ENCODE measurements at places on chromosomes 11 and 22.

- no peak for DNase-seq
These were observed 2.4 kb upstream of the SIDT2 start for GRCh38 chr11:117176186-117176585.

- peak; percentile 59 for DNase-seq
These were observed 16.4 kb upstream of the MRGPRX2 start for GRCh38 chr11:19076744-19077589.

DNA sequence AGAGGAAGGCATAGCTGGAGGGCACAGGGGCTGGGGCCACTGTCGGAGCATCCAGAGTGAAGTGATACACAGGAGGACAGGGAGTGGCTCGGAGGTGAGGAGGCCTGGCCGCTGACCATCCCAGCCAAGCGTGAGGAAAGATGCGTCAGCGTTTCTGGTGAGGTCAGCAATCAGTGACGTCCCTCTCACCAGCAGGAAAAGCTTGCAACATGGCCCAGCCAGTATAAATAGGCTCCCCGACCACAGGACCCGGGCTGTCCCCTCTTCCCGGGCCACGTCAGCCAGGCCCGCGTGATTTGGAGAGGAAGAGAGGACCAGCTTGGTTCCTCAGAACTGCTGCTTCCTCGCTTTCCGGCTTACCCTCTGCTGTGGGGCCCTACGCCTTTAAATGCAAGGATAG is 4.2 kb upstream of the OSM start:
- DNase-seq = no peak

- DNase-seq = no peak
These were observed 45.2 kb upstream of the SLC5A12 start for GRCh38 chr11:26767060-26767459.

DNA sequence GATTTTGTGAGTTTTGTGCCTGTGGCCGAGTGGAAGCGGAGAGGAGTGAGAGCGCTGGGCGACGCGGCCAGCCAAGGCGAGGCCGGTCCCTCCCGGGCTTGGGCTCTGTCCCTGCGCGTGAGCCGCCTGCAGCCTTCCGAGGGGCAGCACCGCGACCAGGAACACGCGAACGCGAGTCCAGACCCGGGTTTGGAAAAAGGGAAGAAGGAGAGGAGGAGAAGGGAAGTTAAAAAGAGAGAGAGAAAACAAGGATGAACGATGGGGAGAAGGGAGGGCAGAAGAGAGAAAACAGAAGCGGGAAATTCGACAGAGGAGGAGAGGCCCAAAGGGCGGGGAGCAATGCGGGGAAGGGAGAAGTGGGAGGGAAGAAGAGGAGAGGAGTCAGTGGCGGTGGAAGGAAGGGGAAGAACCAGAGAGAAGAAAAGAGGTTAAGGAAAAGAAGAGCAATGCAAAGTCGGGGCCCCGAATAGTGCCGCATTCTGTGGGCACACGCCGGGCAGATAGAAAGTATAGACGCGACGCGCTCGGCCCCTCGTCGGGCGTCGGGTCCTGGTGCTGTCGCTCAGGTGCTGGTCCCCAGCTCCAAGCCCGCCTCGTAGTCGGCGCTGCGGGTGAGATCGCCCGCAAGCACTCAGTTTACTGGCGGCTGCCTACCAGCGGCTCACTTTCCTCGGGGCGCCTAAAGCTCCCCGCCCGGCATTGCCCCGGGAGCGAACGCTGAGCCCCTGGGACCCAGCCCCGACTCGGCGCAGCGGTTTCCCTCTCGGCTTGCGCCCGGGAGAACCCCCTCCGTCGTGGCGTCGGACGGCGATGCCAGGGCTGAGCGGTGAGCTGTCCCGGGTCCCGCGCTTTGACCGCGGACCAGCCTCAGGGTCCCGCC is 2.8 kb upstream of the BARX2 start:
- DNase-seq = peak; percentile 31
